Stimulated activated CD4-positive, alpha-beta T cell treated with anti-CD3 and anti-CD28 coated beads, Interleukin-2, amount 100 ng/mL, for 24 hours (primary cell): ENCODE measurements at places on chromosomes 5 and 9.
A peak's percentile ranks its signal among the peaks of the same experiment; 100 is the strongest.

- DNase-seq, result peak; percentile 2
Measured at GRCh38 chr5:103120607-103121200, 603 bp downstream of the PPIP5K2 start.

DNA sequence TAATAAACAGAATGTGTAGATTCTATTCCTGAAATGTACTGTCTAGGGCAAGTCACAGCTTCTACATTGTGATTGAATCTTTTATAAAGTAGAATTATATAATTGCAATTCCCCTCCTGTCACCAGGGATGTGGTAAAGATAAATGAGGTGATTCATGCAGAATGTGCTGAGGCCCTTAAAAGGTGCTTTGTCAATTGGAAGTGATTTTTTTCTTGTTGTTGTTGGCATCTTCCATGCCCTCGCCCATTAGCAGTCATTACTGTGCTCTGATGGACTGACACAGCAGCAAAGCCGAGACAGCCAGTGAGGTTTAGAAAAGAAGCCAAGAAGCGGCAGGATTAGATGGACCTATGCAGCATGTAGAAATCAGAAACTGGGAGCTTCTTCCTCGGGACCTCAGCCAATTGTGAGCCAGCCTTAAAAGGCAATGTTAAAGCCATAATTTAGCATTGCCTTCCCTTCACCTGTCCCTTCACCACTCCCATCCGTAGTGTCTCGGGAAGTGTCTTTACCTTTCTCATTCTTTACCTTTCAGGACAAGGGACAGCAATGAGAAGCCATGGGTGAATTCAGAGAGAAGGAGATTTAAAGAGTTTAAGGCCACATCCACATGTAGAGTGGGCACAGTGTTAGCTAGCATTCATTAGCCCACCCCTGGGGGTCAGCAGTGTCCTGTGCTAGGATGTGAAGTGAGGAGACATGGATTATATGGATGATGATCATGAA, 257.8 kb downstream of the PLK2 start:
- no peak for DNase-seq

DNA sequence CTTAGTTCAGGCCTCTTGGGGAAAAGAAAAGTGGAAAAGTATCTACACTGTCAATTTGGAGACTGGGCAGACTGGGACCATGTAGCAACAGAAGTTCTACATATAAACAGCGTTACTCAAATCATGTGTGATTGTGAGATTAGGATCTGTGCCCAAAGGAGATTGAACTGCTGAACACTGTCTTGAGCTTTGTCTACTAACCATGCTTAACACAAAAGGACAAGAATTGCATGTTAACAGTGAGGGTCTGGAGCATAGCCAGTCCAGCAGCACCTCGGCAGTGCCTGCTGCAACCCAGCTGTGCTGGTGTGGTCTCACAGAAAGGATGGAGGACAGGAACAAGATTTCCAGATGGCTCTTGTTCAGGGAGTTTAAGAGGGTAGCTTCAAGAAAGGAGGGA, 5.7 kb downstream of the PAM start:
- DNase-seq, result no peak

GRCh38 chr5:180494510-180495181, 467 bp downstream of the CNOT6 start:
- DNase-seq, result peak; percentile 61

DNA sequence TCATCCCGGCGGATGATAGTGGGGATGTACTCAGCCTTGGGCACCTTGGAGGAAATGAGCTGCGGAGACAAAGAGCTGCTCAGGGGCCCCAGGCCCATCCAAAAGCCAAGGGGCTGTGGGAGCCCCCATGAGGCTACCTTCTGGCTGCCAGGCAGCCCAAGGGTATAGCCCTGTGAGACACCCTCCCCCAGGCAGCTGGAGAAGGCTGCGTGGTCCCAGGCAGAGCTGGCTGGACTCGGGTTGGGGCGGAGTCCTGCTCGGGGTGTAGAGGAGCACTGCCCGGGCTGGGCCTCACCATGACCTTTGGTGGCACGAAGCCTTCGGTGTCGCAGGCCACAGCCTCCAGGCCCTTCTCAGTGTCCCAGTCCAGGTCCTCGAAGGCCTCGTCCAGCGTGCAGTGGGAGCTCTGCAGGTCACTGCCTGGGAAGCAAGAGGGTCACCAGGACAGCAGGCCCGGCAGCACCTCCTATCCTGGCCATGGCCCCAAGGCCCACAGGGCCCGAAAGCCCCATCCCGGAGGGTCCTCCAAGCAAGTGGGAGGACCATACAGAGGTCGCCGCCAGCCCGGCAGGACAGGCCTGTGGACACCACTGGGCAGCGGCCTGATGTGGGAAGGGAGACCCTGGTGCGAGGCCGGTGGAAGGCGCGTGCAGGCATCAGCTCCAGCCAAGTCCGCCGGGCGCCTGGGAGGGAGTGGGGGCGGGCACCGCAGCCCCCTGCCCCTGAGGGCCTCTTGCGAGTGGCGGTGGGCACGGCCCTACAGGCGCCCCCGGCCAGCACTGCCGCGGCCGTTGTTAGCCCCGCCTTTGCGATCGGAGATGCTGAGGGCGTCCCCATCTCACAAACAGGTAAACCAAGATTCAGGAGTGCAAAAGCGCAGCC, 6.1 kb downstream of the NSMF start:
- DNase-seq, result no peak

DNA sequence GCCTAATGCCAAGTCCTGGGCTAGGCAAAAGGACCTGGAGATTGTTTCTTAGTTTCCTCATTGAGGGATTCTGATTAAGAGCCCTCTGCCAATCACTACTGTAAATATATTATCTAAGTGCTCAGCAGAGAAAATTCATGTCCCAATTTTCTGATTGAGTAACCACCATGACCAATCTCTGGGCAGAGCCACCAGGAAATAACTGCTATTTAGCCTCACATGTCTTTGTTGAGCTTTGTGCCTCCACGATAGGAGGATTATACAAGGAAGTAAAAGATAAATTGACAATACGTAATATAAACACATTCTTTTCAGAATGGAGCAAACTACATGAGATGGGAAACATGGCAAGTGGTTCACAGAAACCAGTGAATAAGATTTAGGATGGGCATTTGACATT, 396.1 kb upstream of the PAPPA start:
- DNase-seq, result no peak

- DNase-seq, result no peak
Measured at GRCh38 chr5:124742983-124743601, 3.3 kb downstream of the ZNF608 start.

- DNase-seq, result no peak
Measured at GRCh38 chr5:176714067-176714466, 66.8 kb downstream of the TSPAN17 start.

GRCh38 chr5:39943811-39944210, 519.0 kb upstream of the DAB2 start:
- DNase-seq, result no peak

- no peak for DNase-seq
Measured at GRCh38 chr5:76866503-76866902, 16.7 kb downstream of the S100Z start.
